ENCODE measurements at places on chromosomes 2 and 18.

GRCh38 chr2:37283207-37283606 lies 41.4 kb downstream of the PRKD3 start:
- no peak for DNase-seq

DNA sequence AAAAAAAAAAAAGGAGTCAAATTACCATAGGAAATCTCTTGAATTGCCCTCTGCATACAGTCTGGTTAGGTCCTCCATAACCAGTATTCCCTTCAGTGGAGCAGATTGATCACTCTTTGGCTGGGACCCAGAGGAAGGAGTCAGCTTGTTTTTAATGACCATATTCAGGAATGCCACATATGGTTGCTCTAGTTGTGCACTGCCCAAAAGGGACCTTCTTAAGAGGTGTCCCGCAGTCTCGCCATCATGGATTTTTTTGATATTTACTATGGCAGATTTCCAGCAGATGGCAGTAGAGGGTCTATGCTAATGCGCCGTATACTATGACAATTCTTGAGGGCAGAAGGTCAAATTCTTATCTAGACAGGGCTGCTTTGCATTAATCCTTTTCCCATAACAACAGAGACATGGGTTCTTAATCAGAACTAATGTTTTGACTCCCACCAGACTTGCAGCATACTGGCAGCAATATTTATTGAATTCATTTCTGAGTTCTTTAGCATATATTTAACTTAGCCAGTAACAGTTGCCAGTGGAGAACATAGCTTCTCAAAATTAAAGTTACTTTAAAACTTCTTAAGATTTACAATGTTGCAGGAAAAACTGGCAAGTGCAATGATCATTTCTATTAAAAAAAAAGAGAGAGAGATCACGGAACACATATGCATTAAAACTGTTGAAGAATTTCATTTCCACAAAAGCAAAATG lies 31.8 kb upstream of the INPP4A start:
- peak; percentile 17 for DNase-seq

DNA sequence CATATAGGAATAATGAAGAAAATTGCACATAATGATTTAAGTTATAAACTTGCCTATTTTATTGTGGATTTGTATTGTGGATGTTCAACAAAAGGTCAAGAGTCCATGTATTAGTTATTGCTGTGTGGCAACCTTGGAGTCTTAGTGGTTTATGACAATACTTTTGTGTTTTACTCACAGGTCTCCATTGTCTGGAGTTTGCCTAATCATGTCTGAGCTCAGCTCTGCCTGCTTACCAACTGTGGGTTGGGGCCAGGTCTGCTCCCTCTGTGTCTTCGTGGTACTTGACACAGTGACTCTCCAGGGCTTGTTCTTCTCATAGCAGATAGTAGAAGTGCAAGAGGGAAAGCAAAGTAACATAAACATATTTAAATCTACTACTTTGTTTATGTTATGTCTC lies 382.5 kb downstream of the CBLN2 start:
- no peak for DNase-seq

DNA sequence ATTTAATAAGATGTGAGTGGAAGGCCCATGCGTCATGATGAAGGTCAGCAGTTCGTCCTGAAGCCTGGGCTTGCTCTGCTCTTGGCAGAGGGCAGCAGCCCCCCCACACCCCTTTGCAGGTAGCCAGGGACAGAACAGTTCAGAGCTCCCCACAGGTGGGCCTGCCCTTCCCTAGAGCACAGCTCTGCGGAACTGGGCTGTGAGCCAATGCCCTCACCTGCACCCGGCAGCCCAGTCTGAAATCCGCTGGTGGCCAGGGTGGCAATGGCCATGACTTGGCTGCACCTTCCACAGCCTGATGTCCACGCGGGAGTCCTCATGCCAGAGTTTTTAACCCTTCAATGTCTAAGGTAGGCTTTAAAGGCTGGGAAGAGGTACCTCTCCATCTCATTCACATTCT lies 136.7 kb downstream of the ACKR3 start:
- no peak for DNase-seq

DNA sequence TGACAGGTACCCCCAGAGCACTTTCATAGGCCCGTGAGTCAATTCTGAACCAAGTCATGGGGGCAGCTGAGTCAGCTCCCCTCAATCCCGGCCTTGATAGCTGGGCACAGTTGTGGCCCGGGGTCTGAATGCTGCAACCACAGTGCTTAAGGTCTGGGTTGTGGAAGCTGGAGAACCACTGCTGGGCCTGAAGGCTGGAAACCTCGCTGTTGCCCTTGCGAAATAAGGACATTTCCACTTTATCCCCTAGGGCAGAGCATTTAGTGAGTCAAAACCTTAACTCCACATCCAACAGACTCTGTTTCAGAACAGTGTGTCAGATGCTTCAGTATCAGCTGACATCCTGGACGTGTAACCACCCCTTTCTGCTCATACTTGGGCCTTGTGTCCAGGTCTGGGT lies 58.6 kb downstream of the SP110 start:
- DNase-seq, result no peak

- DNase-seq, result no peak
Measured at GRCh38 chr2:73830871-73831401, 2.2 kb downstream of the STAMBP start.

DNA sequence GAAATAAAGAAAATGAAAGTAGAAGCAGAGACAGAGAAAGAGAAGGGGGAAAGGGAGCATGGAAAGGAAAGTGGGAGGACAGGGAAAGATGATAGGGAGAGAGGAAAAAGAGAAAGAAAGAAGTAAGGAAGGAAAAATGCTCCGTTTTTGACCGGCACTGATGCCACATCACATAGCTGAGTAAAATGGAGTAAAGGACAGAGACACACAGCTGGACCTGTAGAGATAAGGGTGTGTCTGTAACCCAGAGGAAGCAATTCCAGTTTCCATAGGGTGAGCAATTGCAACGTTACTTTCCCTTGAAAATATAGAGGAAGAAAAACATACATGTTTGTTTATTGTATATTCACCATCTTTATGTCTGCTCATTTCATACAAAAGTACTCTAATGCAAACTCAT lies 1866.9 kb upstream of the PIK3C3 start:
- peak; percentile 1 for DNase-seq

GRCh38 chr18:79947054-79947755 lies 4.2 kb downstream of the SLC66A2 start:
- DNase-seq, result no peak

DNA sequence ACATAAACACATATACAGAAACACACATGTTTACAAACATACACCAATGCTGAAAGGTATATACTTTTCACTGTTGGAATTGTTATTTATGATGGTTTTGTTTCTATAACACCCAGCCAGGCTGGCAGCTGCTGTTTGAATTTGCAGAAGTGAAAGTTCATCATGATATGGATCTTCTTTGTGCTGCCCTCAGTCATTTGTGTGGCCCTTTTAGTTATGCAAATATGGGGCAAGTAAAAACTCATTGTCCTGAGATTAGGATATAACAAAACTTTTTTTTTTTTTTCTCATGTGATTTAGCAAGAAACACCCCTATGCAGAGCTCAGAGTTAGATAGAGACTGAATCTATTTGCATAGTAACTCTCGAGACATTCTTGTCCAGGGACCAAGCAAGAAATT lies 714.1 kb downstream of the KCNJ3 start:
- DNase-seq, result no peak

GRCh38 chr2:108974674-108975073 lies 14.3 kb downstream of the EDAR start:
- DNase-seq, result no peak

DNA sequence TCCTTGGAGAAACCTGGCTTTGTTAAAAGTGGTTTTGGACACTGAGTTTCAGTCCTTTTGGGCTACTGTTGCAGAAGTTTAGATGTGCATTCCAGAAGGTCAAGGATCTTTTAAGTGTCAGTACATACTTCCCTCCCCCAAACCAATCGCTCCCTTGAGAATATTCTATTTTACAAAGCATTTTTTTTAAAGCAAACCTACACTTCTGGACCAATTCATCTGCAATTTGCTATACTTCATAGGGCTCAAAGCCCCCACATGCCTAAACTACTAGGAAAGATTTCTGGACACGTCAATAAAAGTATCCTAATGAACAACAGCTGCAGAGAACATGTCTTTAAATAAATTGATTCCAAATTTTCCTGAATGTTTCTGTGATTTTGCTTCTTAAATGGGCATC lies 157.6 kb downstream of the RDH14 start:
- no peak for DNase-seq

DNA sequence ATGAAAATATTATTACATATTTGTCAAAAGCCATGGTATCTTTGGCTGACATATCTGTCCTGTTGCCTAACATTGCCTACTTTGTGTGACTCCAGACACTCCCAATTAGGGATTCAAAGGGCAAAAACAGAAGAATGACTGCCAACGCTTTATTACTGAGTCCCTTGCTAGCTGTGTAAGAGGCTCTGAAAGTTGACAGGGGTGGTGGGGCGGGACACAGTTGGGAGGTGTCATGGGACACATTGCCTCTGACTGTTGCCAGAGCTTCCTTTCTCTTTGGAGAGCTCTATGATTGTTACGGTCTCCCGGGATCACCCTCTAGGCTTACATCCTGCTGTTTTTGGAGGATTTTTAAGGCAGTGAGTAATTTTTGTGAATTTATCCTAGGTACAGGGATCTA lies 249.6 kb upstream of the ACVR2A start:
- no peak for DNase-seq

DNA sequence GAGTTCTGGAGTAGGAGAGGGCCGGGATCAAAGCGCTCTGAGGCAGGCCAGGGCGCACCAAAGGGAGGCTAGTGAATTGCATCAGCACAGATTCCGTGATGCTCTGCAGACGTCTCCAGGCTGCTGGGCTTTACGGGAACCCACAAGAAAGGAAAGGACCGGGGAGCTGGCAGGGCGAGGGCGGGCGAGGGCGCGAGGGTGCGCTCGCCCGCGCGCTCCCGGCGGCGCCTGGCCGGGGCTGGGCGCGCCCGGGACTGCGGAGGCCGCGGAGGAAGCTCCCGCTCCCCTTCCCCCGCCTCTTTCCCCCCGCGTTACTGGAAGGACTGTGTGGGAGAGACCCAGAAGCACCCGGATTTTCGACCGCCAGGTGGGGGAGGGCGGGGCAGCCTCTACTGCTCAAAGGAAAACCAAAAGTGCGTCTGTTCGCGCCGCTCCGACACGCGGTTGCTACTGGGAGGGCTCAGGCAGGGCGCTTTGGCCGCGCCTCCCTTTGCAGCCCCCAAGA lies 2.4 kb upstream of the FOSL2 start:
- peak; percentile 25 for DNase-seq

- DNase-seq, result no peak
Measured at GRCh38 chr2:213220967-213221603, 63.2 kb upstream of the SPAG16 start.

DNA sequence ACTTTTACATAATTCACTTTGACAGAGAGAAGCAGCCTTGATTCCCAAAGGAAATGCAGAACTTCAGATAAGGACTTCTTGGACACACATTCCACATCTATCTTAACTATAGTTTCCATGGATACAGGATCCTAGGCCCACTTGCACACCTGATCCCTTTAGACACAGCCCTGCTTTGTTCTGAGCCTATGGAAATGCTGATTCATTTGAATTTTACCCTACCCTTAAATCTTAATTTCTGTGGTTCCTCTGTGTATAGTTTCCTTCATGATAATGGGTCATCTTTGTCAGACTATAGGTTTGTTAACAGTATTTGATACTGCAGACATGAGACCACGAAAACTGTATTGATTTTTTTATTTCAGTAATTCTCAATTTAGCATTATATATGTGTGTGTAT lies 77.4 kb downstream of the ACTR3 start:
- DNase-seq, result no peak

DNA sequence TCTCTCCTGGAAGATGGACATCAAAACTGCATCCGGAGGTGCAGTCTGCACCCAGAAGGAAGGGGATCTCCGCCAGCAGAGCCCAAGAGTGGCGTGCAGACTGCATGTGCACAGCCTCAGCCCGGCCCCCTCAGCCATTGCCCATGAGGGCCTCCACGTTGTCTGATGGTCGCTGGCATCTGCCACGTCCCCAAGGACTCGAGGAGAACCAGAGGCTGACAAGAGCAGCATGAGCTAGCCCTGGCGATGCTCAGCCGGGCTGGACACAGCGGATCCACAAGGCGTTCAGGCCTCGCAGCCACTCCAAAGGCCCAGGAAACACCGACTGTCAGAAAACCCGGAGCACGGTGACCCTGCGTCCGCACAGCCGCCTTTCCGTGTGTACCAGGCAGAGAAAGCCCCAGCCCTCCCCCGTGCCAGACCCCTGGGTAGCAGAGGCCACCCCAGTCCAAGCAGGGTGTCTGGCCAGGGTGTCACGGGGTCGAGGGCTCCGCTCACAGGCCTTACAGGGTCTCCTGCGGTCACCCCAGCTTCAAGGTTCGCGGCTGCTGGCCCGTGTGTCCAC lies 48.3 kb downstream of the SLC66A2 start:
- no peak for DNase-seq

DNA sequence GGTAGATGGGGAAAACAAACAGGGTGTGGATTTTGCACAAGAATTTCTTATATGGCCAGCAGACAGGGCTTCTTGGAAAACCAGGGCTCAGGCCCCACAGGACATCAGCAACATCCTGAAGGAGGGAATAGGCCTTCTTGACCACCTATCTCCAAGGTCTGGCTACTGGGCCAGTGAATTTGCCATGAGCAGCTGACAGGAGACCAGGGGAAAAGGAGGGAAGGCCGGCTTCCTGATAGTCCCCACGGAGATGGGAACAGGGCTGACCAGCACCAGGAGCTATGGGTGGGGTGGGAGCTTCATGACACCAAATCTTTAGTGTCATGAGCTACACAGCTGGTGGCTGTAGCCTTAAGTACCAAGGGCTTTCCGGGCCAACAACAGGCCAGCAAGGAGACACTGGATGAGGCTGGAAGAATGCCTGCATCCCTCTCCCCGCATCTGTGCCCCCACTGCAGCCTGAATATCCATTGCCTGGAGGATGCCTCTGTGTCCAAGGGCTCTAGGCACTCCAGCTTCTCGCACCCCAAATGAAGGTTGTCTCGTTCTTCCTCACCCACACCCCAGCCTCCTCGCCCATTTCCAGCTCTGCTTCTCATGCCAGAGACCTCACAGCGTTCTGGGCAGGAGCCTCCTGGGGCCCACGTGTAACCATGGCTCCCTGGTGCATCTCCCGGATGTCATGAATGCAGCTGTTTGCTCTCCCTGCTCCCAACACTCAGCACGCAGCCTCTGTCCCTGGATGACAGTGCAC lies 74.8 kb downstream of the EMX1 start:
- DNase-seq, result no peak

DNA sequence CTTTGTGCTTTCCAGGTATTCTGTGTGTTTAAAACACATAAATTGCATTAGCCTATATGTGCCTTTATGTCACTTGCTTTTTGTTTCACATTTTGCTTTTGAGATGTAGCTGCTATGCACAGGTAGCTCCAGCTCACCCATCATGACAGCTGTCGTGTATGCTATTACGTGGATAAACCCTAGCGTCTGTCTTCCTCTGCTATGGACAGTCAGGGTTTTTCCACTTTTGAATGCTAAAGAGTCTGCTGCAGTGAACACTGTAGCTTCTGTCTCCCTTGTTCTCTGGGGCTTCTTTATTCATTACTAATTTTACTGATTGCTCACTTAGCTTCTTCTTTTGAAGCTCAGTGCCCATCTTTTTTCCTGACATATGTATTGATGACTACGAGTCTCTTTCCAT lies 24.7 kb upstream of the MBP start:
- DNase-seq, result no peak
